ENCODE measurements at places on chromosomes 5 and 9. TPM values are rescaled to one million over a fixed set of nuclear protein-coding genes. Genes with fewer than 3 reads are reported as not detected.

The CDH9 gene
- total RNA-seq: not detected

The DTWD2 gene
- total RNA-seq: 2.6 TPM

The FUBP3 gene
- total RNA-seq: 36.4 TPM

The PRR16 gene
- total RNA-seq: not detected

DNA sequence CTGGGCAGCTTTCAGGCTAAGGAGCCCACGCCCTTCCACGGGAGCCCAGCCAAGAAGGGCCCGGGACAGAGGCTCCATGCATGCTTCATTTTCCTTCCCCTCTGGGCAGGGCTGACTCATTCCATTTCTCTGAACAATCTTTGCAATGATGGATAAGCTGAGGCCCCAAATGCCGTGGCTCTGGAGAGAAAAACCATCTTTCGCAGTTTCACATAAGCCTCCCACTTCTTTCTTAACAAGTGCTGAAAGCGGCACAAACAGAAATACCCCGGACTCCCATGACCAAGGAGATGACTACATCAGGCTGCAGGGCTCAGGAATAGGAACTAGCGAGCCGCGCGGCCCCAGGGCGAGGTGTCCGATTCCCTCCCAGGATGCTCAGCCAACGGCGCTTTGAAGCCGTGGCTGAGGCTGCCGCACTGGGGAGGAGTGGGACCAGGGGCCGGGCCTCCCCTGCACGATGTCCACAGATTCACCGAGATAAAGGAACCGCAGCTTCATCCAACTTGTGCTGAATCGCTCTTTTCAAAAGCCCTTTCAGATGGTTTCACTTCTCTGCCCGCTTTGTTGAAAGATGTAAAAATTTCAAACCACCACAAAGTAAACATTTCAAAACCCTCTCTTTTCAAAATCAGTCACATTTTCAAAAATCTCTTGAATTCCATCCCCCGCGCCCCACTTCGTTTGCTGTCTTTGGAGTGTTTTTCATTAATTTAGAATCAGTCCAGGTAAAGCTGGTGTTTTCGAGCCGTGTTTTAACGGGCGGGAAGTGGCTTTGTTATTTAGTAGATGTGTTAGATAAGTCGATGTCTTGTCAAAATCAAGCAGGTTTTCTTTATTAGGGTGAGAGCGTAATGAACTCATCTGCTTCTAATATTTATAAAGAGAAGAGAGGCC, 96.5 kb upstream of the LMX1B start:
- peak overlapping the region; percentile 72 for H3K27ac ChIP-seq
- peaks cover 31% of the 10 kb centered on the region for H3K4me1 ChIP-seq
- peak; percentile 70 for DNase-seq
- H3K27me3 ChIP-seq: peaks cover 52% of the 10 kb centered on the region

DNA sequence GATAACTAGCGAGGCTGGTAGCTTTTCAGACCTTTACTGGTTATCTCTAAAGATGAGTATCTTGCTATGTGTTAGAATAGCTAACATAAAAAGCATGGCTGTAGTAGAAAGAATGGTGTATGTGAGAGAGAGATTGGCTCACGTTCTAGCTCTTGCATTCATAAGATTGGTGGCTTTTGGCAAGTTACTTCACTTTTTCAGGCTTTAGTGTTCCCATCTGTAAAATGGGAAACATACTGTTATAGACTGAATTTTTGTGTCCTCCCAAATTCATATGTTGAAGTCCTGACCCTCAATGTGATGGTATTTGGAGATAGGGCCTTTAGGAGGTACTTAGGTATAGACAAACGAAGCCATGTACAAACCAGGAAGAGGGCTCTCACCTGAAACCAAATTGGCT, 302.4 kb upstream of the KLF4 start:
- no peak for DNase-seq
- no peak overlapping the region for H3K27ac ChIP-seq
- H3K4me3 ChIP-seq: no peak overlapping the region
- H3K27me3 ChIP-seq: no peaks in the 10 kb centered on the region

GRCh38 chr5:54721951-54722654, 204.5 kb downstream of the SNX18 start:
- H3K36me3 ChIP-seq: peaks cover under 1% of the 10 kb centered on the region
- H3K4me3 ChIP-seq: no peak overlapping the region
- peaks cover 4% of the 10 kb centered on the region for H3K27me3 ChIP-seq
- DNase-seq: no peak
- no peak overlapping the region for H3K27ac ChIP-seq
- peaks cover 18% of the 10 kb centered on the region for H3K4me1 ChIP-seq

DNA sequence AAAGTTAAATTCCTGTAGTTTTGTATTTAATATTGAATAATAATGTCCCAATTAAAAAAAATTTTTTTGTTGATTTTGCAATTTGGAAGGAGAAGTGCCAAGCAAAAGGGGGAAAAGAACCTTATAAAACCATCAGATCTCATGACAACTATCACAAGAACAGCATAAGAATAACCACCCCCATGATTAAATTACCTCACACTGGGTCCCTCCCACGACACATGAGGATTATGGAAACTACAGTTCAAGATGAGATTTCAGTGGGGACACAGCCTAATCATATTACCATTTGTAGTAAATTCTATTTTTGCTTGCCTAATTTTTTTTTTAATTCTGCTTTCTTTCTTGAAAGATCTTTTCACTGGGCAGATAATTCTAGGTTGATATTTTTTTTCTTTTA, 33.4 kb upstream of the FCHO2 start:
- H3K4me3 ChIP-seq: no peak overlapping the region
- no peak overlapping the region for H3K27ac ChIP-seq
- no peaks in the 10 kb centered on the region for H3K36me3 ChIP-seq
- DNase-seq: no peak
- no peaks in the 10 kb centered on the region for H3K4me1 ChIP-seq

DNA sequence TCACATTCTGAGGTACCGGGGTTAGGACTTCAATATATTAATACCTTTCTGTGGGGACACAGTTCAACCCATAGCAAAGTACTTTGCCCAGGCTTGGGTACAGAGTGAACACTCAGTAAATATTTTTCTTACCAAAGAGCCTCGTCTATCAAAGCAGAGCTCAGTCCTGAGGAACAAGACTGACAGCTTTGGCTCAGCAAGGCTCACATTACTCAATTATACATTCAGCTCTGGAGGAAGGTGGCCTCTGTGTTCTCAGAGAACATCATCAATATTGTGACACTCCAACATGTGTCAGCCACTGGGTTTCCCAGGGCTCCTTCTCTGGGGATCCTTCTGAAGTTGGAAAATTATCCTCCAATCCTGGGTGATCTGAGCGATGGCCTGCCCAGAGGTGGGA, 186.4 kb downstream of the NMUR2 start:
- H3K4me1 ChIP-seq: no peaks in the 10 kb centered on the region
- H3K27ac ChIP-seq: no peak overlapping the region
- H3K36me3 ChIP-seq: no peaks in the 10 kb centered on the region
- H3K27me3 ChIP-seq: no peaks in the 10 kb centered on the region
- no peak for DNase-seq
- H3K4me3 ChIP-seq: no peak overlapping the region

GRCh38 chr5:119336845-119337580, 18.8 kb upstream of the TNFAIP8 start:
- H3K4me1 ChIP-seq: peaks cover 85% of the 10 kb centered on the region
- H3K36me3 ChIP-seq: peaks cover 60% of the 10 kb centered on the region
- H3K27me3 ChIP-seq: no peaks in the 10 kb centered on the region
- H3K4me3 ChIP-seq: peak overlapping the region; percentile 78
- no peak for DNase-seq

GRCh38 chr5:93433422-93433821, 147.6 kb downstream of the NR2F1-AS1 start:
- no peak for DNase-seq
- H3K4me1 ChIP-seq: no peaks in the 10 kb centered on the region
- no peaks in the 10 kb centered on the region for H3K27me3 ChIP-seq
- no peak overlapping the region for H3K27ac ChIP-seq
- H3K4me3 ChIP-seq: no peak overlapping the region
- H3K36me3 ChIP-seq: no peaks in the 10 kb centered on the region

DNA sequence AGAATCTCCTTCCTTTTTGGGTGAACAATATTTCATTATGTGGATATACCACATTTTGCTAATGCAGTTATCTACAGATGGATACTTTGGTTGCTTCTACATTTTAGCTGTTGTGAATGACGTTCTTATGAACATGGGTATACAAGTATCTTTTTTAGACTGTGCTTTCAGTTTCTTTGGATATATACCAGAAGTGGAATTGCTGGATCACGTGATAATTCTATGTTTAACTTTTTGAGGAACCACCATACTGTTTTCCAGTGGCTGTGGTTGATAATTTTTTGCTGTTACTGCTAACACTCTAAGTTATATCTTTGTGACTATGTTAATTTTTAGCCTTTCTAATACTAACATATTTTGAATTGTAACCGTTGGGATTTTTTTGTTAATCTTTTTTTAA, 12.5 kb downstream of the WDR70 start:
- H3K27me3 ChIP-seq: no peaks in the 10 kb centered on the region
- H3K27ac ChIP-seq: no peak overlapping the region
- H3K4me1 ChIP-seq: no peaks in the 10 kb centered on the region
- no peak for DNase-seq

DNA sequence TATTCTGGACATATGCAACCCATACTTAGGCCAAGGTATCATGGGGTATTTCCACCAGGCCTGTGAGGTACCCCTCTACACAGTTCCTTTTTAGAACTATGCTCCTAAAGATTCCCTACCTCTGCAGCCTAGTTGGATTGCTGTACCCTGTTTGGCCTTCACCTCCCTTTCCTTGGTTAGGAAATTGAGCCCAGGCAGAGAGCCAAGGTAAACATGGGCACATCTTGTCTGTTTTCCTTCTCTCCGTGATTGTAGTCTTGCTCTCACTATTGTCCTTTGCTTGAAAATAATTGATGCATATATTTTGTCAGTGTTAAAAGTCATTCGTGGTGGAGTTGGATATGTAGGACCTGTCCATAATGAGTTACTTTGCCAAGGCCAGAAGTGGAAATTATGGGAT, 26.7 kb downstream of the BDP1 start:
- peaks cover 15% of the 10 kb centered on the region for H3K4me1 ChIP-seq
- no peak overlapping the region for H3K27ac ChIP-seq
- H3K27me3 ChIP-seq: no peaks in the 10 kb centered on the region
- DNase-seq: no peak
- no peak overlapping the region for H3K4me3 ChIP-seq
- H3K36me3 ChIP-seq: peaks cover 43% of the 10 kb centered on the region

DNA sequence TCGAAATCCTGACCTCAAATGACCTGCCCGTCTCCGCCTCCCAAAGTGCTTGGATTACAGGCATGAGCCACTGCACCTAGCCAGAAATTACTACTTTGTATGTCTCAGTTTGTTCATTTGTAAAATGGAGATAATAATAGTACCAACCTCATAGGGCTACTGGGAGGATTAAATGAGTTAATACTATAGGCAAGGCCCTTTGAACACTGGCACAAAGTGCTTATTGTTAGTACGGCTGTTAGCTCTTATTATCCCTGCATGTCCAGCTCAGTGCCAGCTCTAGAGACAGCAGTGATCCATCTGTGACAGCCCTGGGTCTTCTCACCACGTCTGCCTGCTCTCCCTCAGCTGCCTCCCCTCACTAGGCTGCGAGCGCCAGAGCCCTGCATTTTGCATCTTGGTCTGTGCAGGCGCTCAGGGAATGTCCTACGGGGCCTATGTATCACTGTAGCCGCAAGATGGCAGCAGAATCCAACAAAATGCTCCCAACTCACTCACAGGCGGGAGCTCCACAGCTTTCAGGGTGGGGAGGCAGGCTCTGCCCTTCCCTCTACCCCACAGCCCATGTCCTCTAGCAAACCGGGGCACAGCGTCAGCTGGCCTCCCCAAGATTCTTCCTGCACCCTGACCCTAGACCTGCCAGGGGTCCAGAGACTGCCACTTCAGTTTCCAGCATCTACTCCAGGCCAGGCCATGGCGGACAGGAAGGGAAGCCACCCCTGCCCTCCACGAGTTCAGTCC, 17.7 kb upstream of the AKNA start:
- H3K4me1 ChIP-seq: peaks cover 14% of the 10 kb centered on the region
- DNase-seq: peak; percentile 90
- H3K36me3 ChIP-seq: no peaks in the 10 kb centered on the region
- H3K27me3 ChIP-seq: peaks cover 1% of the 10 kb centered on the region

DNA sequence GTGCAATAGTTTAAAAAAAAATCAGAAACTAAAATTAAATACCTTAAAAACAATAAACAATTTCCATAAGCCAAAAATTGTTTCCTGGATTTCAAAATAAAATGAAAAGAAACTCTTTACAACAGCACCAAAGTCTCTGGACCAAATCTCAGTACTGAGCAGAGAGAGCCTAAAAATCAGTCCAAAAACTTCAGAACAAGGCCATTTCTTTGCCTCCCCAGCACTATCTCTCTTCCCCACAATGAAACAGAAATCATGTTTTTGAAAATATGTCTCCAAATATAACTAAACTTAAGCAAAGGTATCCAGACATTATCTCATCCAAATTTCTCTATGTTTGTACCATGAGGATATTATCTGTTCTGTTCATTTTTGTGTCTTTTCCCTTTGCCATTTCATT, 1.0 kb downstream of the FREM1 start:
- H3K27ac ChIP-seq: no peak overlapping the region
- DNase-seq: no peak
- H3K4me3 ChIP-seq: no peak overlapping the region
- peaks cover 5% of the 10 kb centered on the region for H3K27me3 ChIP-seq

- H3K4me1 ChIP-seq: peaks cover 8% of the 10 kb centered on the region
- no peaks in the 10 kb centered on the region for H3K27me3 ChIP-seq
- no peak overlapping the region for H3K4me3 ChIP-seq
- H3K27ac ChIP-seq: peak overlapping the region; percentile 25
Measured at GRCh38 chr9:137740312-137740711, 121.5 kb downstream of the EHMT1 start.

- peak overlapping the region; percentile 75 for H3K27ac ChIP-seq
- H3K4me1 ChIP-seq: peaks cover 55% of the 10 kb centered on the region
- DNase-seq: no peak
Measured at GRCh38 chr5:65103756-65104440, 335.2 kb downstream of the CWC27 start.

GRCh38 chr9:96493757-96494156, 43.8 kb downstream of the HABP4 start:
- H3K36me3 ChIP-seq: peaks cover 4% of the 10 kb centered on the region
- no peak for DNase-seq
- H3K27ac ChIP-seq: no peak overlapping the region
- no peak overlapping the region for H3K4me3 ChIP-seq
- H3K27me3 ChIP-seq: no peaks in the 10 kb centered on the region

GRCh38 chr5:168765551-168766425, 186.6 kb upstream of the PANK3 start:
- no peaks in the 10 kb centered on the region for H3K36me3 ChIP-seq
- DNase-seq: no peak
- no peaks in the 10 kb centered on the region for H3K4me1 ChIP-seq
- H3K27ac ChIP-seq: no peak overlapping the region

DNA sequence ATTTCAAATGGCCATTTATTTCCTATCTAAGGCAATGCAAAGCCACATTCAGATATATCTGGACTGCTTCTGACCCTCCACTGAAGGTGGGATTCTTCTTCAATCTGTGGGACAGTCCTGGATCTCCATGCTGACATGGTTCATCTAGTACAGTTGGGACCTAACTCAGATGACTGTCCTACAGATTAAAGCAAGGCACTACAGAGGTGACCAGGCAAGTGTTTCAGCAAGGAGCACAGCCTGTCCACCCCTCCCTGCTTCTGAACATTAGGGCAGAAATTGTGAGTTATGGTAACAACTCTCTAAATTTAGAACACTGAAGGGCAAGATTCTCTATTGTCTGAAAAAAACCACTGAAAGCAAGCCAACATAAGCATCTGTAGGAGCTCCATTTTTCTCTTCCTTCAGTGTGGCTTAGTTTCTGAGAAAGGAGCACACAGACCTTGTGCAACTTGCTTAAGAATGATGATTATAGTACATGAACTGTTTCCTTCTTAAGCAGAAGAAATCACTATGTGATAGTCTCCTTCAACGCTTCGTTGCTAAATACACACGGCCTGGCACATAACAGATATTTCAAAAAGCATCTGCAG, 62.9 kb upstream of the BARX1 start:
- no peak overlapping the region for H3K27ac ChIP-seq
- peaks cover 6% of the 10 kb centered on the region for H3K27me3 ChIP-seq
- H3K4me3 ChIP-seq: no peak overlapping the region
- no peak for DNase-seq
- no peaks in the 10 kb centered on the region for H3K4me1 ChIP-seq
- no peaks in the 10 kb centered on the region for H3K36me3 ChIP-seq
